Stimulated activated CD8-positive, alpha-beta memory T cell treated with anti-CD3 and anti-CD28 coated beads, Interleukin-4, amount 100 ng/mL, for 1 hour (primary cell): ENCODE measurements at places on chromosomes 7 and 10.

GRCh38 chr10:73814896-73815718 lies 3.7 kb upstream of the NDST2 start:
- no peak for DNase-seq

DNA sequence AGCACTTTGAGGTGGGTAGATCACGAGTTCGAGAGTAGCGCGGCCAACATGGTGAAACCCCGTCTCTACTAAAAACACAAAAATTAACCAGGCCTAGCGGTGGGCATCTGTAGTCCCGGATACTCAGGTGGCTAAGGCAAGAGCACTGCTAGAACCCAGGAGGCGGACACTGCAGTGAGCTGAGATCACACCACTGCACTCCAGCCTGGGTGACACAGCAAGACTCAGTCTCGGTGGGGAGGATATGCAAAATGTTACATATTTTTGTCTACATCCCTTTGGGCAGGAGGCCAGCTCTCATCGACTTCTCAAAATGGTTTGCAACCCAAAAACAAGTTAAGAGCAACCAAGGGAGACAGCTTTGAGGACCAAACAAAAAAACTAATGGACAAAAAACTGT lies 8.2 kb downstream of the ATE1 start:
- DNase-seq, result no peak

- no peak for DNase-seq
Observed at GRCh38 chr10:70490142-70490541, 11.6 kb downstream of the PALD1 start.

DNA sequence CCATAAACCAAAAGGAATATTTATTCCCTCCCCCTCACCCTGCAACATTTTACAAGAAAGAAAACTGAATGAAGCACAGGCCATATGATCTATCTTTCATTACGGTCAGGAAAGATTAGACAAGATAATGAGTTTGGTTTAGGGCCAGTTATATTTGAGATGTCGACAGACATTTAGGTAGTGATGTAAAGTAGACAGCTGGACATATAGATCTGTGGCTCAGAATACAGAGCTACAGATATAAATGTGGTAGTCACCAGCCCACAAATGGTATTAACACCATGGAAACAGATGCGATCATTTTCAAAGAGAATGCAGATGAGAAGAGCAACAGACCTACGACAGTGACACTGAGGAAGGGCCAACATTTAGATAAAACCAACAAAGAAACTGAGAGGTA lies 142.5 kb downstream of the SRPK2 start:
- no peak for DNase-seq

DNA sequence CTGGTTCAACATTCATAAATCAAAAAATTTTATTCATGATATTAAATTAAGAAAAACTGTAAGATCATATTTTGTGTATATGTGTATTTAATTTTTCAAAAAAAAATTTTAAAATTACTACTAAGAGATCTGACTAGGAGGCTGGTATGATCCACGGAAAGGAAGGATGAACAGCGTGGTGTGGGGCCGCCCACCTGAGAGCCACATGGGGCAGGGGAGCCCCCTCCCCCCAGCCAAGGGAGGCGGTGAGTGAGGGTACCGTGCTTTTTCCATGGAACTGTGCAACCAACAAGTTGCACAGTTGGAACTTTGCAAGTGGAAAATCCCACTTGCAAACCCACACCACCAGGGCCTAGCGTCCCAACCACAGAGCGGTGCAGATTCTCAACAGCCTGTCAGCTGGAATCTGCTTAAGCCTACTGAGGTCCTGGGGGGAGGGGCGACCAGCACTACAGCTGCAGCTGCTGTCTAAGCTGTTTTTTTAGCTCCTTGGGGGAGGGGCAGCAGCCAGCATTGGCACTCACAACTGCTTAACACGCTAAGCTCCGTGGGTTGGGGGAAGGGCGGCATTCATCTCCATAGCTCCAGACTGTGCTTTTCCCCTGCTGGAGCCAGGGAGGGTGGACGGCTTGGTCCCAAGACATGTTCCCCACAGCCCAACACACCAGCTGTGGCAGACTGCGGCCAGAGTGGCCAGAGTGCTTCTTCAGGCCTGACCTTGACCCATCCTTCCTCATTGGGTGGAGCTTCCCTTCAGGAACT lies 94.2 kb upstream of the IGFBP3 start:
- DNase-seq, result no peak

DNA sequence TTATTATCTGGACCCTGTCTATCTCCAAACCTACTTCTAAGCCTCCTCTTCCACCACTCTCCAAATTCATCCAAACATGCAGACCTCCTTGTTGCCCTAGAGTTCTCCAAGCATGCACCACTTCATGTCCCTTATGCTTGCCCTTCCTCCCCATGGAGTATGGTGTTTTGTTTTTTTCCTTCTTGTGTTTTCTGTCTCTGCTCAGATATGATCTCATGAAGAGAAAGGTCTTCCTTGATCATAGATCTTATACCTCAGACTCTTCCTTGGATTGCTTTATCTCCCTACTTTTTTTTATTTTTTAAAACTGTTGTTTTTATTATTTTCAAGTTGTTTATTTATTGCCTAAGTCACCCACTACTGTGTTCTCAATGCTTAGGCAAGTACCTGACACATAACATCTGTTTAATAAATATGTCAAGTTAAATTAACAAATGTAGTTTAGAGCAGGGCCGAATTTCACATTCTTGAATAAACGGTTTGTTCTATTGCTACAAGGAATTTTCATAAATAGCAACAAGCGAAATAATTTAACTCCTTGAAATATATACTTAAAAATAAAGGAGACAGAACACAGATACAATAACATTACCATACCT lies 84.5 kb downstream of the HGF start:
- no peak for DNase-seq

DNA sequence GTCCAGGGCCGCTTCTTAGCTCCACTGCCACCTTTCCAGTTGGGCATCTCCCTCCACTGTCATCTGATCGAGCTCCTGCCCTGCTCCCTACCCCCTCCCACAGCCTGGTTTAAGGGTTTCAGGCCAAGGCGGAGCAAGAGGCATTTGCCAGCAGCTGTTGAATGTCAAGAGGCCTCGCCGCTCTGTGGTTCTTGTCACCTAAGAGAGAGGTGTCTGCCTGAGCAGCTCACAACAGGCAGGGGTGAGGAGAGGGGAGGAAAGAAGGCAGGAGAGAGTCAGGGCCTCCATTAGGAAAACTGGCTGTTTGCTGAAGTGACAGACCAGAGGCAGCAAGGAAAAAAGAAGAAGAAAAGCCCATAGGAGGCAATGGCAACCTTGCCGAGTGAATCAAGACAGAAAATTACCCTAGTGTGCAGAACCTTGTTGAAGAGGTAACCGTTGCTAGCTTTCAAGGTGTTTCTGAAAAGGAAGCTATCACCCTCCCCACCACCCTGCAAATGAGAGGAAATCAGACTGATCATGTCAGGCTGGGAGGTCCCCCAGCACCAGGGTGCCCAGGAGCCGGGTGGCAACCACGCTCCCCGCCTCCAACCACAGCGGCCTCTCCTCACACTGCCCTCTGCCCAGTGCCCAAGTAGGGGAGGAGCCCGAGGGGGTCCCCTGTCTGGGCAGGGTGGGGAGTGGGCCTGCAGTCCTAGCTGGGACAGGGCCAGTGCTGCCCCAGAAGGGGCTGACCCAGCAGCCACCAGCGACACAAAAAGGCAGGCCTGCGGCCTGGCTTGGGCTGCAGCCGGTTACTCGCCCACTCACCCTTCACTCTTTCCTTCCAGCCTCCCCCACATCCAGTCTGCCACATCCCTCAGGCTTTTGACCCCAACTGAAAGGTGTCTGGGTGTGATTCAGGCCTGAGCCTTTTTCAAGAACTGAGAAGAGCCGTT lies 7.1 kb downstream of the GATA3 start:
- DNase-seq, result no peak

GRCh38 chr7:151283302-151283701 lies 34.8 kb upstream of the SMARCD3 start:
- no peak for DNase-seq

DNA sequence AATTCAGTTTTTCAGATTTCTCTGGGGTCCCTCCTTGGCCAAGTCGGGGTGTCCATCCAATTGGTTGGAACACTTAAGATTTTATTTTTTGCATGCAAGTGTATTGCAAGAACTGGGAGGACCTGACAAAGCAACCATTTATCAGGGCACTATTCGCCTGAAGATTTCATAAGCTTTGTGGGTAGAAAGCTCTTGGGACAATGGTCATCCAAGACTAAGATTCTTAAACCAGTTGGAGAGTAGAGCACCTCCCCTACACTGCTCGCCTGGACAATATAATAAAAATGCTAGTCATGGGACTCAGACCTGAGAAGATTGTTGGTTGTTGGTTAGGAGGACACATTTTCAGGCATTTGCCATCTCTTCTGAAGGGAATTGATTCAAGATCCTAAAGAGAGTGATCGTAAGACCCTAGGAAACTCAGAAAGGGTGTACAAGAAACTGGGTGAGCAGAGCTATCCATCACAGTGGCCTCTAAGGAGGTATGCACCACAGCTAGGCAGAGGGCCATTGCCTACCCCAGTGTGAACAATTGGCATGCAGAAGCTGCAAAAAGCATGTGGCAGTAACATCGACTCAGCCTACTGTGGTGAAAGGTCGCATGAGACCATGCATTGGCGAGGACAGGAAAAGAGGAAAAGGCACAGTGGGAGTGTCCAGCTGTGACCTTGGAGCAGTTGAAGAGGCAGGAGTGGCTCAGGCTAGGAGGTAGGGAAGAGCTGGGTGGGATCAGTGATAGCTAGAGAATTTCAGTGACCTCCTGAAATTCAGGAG lies 1235.3 kb upstream of the AUTS2 start:
- no peak for DNase-seq

GRCh38 chr7:37211097-37211880 lies 237.4 kb downstream of the ELMO1 start:
- no peak for DNase-seq

- DNase-seq, result no peak
Observed at GRCh38 chr7:1114505-1114904, 26.6 kb downstream of the GPER1 start.

DNA sequence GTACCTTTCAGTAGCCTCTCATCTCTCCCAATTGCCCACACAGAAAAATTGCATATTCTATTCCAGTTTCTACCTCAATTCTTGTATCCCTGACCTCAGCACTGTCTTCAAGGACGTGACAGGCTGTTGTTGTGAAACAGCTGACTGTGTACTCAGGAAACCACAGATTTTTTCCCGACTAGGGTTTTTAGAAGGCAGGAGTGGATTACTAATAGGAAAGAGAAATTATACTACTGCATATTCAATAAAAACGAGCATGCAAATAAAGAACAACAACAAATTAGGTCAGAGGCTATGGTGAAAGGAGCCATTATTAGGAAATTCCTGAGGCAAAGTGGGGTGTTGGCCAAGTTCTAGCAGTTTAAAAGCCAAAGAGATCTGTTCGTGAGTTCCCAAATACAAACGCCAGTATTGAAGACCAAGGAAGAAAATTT lies 93.4 kb downstream of the DOCK4 start:
- no peak for DNase-seq

DNA sequence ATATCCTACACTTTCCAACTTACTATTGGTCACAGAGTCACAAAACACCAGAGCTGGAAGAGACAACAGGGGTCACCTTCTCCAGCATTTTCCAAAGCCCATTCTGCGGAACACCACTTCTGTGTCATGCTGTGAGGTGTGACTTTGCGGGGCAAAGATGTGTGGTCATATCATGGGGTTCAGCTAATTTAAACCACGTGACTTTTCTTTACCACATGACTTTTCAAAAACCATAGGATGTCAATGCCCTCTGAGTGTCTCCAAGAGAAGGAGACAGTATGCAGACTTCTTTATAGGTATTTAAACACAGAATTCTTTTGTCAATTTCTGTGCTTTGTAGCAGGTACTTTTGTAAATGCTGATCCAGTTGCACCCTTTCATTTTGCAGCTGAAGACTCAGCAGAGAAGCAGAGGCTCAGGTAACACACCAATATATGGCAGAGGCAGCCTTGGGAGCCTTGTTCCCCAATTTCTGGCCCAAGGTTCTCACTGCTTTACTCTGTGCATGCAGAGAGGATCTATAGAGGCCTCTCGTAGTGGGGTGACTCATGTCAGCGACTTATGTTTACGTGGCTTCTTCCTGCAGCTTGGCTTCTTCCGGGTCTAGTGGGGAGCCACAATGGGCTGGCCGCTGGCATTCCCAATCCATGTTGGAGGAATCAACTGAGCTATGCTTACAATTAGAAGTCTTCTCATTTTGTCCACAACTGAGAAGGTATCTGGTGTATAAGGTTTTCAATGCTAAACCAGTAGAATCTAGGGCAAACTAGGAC lies 104.0 kb upstream of the RHOBTB1 start:
- DNase-seq, result no peak

DNA sequence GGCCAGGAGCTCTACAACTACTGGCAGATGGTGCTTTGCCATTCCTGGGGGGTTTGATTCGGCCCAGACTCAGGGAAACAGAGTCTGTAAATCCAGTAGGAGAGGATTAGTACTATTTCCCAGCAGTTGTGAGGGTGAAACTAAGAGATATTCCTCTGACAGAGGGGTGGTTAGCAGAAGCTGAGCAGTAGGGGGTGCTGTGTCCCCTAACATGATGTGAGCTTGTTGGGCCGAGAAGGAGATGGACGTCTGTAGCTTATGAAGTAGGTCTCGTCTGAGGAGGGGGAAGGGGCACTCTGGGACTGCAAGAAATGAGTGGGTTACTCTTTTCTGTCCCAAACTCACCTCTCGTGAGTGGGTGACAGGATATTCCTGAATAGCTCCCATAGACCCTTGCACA lies 179.2 kb upstream of the MBL2 start:
- DNase-seq, result no peak

GRCh38 chr10:20277820-20278219 lies 461.6 kb downstream of the PLXDC2 start:
- DNase-seq, result no peak

DNA sequence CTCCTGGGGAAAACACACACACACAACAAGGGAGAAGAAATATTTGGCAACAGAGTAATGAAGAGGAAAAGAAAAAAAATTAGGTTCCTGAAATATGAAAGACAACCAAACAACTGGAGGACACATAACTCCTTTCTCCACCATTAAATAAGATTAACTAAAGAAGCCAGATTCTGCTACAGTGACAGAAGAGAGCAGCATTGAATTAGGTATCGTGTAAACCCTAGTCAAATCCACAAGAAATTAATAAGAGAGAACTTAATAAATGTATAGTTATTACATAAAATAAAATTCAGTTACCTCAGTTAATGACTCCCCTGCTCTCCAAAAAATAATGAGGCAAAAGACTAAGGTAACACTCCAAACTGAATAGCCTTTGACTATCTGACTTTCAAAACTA lies 306.7 kb downstream of the CRPPA start:
- DNase-seq, result no peak

DNA sequence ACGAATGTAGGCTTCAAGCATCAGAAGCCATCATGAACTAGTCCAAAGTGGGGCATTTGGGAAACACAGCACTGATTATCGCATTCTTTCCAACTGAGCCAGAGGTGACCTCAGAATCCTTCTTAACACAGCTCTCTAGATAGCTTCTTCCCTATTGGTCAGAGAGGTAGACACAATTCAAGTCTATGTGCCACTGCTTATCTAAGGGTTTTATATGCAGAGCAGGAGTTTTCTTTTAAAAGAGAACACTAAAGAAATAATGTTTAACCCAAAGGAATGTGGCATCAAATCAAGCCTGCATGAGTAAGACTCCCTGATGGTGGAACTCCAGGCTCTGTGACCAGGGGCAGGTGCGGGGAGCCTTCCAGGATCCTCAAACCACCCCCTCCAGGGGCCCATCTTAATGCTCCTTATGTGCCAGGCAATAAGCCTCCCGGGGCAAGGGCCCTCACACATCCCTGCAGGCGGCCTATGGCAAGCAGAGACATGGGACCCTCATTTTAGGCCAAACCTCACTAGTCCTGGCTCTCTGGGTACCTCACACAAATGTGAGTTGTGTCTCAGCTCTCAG lies 13.8 kb downstream of the HSPA12A start:
- no peak for DNase-seq
